ENCODE measurements at places on chromosomes 1 and 21.

GRCh38 chr1:145977486-145978470 is 13.3 kb downstream of the POLR3GL start:
- peak; percentile 84 for DNase-seq

- no peak for DNase-seq
These were observed 5.0 kb upstream of the EDEM3 start for GRCh38 chr1:184759651-184760050.

- DNase-seq: peak; percentile 30
These were observed 5.3 kb upstream of the MOB3C start for GRCh38 chr1:46621930-46622329.

DNA sequence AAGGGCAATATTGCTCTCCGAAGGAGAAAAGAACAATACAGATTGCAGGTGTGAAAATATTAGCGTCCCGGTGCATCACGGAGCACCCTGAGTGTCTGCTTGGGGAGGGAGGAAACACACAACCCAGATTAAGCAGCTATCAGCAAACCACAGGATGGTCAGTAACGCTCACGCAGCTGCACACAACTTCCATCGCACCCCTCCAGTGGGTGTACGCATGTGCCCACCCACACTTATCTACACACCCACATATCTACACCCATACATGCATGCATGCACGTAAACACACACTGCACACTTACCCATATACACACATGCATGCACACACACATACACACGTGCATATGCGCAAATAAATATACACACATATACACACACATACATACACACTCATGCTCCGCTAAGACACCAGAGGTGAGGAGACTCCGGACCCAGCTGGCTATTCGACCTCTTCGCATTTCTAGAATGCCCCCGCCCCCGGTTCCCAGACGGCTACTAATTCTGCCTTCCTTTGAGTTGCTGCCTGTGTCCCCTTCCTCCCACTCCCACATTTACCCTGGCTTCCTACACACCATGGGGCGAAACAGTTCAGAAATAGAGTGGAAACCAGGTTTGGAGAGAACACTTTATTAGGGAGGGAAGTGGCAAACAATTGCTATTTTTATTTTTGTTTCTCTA is 26.2 kb downstream of the ITPKB start:
- DNase-seq: no peak

DNA sequence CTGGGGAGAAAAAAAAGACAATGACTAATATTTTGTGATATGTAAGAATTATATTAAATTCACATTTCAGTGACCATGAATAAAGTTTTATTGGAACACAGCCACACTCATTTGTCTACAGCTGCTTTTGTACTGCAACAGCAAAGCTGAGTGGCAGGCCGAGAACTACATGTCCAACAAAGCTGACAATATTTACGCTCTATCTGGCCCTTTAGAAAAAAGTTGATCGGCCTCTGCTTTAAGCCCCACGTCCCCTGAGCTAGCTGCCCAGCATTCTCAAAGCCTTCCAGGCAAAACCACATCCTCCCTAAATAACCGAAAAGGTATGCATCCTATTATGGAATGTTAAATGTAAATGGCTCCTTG is 8.6 kb downstream of the SLC2A1 start:
- peak; percentile 47 for DNase-seq

- no peak for DNase-seq
These were observed 223.0 kb upstream of the NR5A2 start for GRCh38 chr1:199804526-199804925.

GRCh38 chr1:113255038-113255719 is 135.1 kb upstream of the MAGI3 start:
- DNase-seq: no peak

DNA sequence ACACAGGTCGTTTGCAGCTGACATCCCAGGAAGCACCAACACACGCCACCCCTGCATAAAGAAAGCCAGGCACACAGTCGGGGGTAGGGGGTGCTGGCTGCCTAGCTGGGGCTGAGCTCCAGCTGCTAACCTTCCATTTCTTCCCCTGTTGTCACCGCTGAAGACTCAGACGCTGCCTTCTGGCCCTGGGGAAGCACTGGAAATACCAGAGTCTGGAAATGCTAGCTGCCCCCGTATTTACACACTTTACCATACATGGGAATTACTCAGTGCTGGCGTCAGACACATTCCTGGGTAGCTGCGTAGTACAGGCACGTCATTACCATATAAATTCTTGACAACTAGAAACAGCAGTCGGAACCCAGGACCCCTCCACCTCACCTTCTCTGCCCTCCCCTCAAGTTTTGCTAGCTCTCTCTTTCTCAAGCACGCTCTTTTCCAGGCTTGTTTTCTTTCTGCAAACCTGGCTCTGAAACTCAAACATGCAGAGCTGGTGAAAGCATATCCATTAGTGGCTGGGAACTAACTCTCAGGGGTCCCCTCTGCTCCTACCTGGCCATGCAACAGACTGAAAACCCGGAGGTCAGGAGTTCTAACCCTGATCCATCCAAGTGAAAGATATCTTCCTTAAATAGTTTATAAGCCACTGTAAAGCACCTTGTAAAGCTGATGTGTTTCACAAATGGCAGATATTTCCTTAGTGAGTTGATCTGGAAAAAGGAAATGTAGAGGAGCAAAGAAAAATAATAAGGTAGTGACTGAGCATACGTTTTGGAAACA is 3.3 kb downstream of the CSRP1 start:
- DNase-seq: peak; percentile 98

GRCh38 chr1:89670163-89670562 is 37.2 kb downstream of the LRRC8C start:
- peak; percentile 12 for DNase-seq

- DNase-seq: no peak
These were observed 27.2 kb downstream of the GORAB start for GRCh38 chr1:170559166-170559565.

DNA sequence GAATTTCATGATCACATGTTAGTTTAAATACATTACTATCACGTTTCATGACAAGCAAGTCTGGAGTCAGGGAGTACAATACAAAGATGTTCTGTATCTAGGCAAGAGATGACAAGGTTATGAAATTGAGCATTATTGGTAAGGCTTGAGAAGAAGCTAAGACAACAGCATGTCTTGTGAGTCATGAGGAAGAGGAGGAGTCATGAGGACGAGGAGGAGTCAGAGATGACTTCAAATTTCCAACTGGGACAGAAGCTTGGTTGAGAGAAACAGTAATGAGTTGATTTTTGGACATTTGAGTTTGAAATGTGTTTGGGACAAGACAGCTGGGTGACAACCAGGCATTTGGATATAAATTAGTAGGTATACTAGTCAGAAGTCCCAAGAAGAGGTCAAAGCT is 4.3 kb upstream of the UBE2U start:
- peak; percentile 43 for DNase-seq

GRCh38 chr1:8061210-8061609 is 35.1 kb upstream of the ERRFI1 start:
- DNase-seq: peak; percentile 98

DNA sequence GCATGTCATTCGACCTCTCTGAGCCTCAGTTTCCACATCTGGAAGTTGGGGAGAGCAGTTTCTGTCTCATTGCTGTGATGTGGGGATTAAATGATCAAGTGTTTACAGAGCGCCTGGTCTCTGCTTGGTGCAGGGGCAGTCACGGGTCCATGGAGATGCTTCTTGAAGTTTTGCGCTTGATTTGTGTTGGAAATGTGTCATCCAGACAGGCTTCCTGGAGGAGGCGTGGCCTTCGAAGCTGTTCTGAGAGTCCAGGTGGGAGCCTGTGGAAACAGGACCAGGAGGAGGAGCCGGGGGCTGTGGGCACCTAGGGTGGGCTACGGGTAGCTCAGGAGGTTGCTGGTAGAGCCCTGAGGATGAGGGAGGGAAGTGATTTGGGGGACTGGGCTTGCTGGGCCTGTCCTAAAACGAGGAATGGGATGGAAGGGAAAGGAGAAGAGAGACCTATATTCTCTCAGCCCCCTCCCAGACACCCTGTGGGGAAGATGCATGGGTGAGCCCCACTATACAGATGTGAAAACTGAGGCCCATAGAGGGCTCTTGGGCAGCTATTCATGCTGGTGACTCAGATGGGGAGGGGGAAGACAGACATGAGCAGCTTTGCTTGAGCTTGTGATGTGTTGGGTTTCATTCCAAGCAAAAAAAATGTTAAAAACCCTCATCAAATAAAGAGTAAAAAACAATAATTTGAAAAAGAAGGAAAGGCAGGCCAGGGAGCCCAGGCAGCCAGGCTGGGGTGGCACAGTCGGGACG is 107.2 kb upstream of the WNT4 start:
- no peak for DNase-seq

DNA sequence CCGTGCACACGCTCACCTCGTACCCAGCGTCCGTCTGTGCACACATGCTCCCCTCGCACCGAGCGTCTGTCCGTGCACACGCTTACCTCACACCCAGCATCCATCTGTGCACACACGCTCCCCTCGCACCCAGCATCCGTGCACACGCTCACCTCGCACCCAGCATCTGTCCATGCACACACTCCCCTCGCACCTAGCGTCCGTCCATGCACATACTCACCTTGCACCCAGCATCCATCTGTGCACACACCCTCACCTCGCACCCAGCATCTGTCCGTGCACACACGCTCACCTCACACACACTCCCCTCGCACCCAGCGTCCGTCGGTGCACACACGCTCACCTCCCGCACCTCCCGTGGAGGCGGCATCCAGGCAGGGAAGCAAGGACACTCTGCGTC is 24.4 kb upstream of the COL18A1 start:
- no peak for DNase-seq

- peak; percentile 51 for DNase-seq
These were observed 838 bp downstream of the CCDC28B start for GRCh38 chr1:32201011-32201855.

DNA sequence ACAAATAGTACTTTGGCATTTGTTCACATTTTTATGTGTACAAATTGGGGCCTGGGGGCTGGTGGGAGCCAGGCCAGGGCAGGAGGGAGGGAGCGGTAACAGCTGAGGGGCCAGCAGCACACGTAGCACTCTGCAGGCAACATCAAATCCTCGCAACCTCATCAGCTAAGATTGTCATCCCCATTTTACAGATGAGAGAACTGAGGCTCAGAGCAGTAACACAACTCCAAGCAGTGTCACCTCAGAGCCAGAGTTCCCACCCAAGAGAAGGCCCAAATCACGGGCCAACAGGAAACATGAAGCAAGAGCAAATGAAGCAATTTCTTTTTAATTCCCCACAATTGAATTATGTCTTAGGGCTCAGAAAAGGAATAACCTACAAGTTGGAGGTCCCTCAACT is 14.1 kb downstream of the IFFO2 start:
- DNase-seq: no peak

- DNase-seq: no peak
These were observed 22.4 kb upstream of the RUNX3 start for GRCh38 chr1:24952413-24952841.

DNA sequence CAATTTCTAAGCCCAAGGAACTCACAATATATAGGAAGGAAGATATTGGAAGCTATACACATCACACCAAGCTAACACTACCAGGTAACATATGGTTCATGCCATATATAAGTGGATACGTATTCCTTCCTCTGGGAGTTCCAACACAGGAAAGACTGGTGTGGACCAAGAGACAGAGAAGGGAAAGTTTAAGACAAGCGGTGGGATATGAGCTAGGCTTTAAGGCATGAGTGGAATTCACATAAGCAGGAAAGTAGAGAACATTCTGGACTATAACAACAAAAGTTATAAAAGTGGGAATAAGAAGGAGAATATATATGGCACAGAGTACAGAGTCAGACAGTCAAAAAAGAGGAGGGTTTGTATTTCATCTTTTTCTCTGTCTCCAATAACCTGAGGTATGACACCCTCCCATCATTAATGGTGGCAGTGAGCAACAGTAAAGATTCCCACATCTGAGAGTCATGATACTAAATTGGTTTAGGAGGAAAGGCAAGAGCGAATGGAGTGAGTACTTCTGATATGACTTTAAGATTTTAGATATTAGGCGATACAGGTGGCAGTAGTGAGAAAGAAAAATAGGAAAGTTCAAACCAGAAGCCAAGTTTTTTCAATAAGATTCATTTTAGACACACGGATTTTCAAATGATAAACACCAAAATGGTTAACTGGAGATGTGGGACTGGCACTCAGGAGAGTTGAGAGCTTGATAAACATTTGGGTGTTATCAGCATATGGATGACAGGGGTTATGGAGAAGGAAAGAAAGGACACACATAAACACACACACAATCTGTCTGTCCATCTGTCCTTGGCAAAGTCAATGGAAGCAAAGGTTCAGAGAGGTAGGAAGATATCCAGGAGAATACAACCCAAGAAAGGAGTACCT is 87.4 kb upstream of the TTC39A start:
- DNase-seq: peak; percentile 7

GRCh38 chr1:70442490-70442889 is 31.4 kb downstream of the CTH start:
- peak; percentile 39 for DNase-seq

GRCh38 chr1:95440511-95440910 is 206.5 kb downstream of the RWDD3 start:
- DNase-seq: no peak

GRCh38 chr1:29338908-29339575 is 102.7 kb downstream of the PTPRU start:
- no peak for DNase-seq

GRCh38 chr1:236120721-236121153 is 21.6 kb upstream of the GPR137B start:
- no peak for DNase-seq

DNA sequence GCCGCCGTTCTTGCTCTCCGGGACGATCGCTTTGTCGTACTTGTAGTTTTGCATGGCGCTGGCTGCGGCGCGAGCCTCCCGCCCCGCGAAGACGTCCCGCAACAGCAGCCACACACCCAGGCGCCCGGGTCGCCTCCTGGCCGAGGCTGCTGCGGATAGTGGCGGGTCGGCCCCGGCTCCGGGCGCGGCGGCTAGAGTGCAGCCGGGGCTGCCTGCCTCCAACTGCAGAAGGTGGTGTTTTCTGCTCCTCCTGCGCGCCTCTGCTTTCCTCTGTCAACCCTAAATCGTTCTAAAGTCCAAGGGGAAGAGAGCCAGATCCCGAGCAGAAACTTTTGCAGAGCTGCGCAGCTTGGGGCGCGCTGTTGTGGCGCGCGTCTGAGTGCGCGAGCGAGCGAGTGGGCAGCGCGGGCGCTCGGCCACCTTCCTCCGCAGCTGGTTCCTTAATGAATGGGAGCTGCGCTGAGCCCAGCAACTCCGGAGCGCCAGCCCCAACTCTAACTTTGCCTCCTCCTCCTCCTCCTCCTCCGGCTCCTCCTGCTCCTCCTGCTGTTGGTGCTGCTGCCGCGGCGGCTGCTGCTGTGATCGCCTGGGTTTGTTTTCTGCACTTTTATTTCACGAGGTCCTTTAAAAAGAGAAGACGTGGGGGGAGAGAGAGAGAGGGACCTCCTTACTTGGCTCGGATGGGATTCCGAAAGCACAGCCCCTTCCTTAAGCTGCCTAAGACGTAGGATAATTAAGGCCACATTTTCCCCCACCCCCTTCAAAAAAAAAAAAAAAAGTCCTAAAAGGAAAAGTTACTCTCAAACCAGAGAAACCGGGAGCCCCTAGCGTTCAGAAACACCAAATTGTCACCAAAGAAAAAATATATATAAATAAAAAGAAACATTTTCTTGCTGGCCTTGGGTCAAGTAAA is at the start of gene PLPP3:
TSS of gene PLPP3 (minus strand) at position 601 of the 913 bp plus-strand sequence. CDS start at position 54, 547 bp downstream.
- DNase-seq: peak; percentile 96

GRCh38 chr1:21857142-21857839 is 45.2 kb downstream of the LDLRAD2 start:
- peak; percentile 78 for DNase-seq

All from fibroblast of mammary gland (primary cell).